CD8-positive, alpha-beta memory T cell (primary cell): ENCODE measurements at places on chromosomes 6 and 20. TPM values are rescaled to one million over a fixed set of nuclear protein-coding genes. Genes with fewer than 3 reads are reported as not detected.

SMLR1 gene
- not detected for polyA plus RNA-seq

KPNA5 gene
- 12.0 TPM for polyA plus RNA-seq

SNX3 gene
- 192 TPM for polyA plus RNA-seq

MDFI gene
- polyA plus RNA-seq: not detected

LRFN2 gene
- polyA plus RNA-seq: 0.29 TPM

HLA-DOB gene
- polyA plus RNA-seq: 0.62 TPM

CLDN20 gene
- not detected for polyA plus RNA-seq

VSTM2L gene
- not detected for polyA plus RNA-seq

C6orf136 gene
- polyA plus RNA-seq: 11.8 TPM

HSD17B8 gene
- polyA plus RNA-seq: 50.7 TPM

TRAPPC3L gene
- polyA plus RNA-seq: not detected

ABHD16B gene
- polyA plus RNA-seq: not detected

KCNS1 gene
- polyA plus RNA-seq: not detected

CARMIL1 gene
- not detected for polyA plus RNA-seq

KCNK15 gene
- polyA plus RNA-seq: not detected

PRSS35 gene
- 6.5 TPM for polyA plus RNA-seq

PRRT1 gene
- 0.72 TPM for polyA plus RNA-seq

RRAGD gene
- 1.4 TPM for polyA plus RNA-seq

ALDH5A1 gene
- 11.8 TPM for polyA plus RNA-seq

CHMP4B gene
- polyA plus RNA-seq: 5.7 TPM

PPARD gene
- 7.7 TPM for polyA plus RNA-seq

SIGLEC1 gene
- not detected for polyA plus RNA-seq

POU5F1 gene
- not detected for polyA plus RNA-seq

NRSN1 gene
- not detected for polyA plus RNA-seq

C2 gene
- polyA plus RNA-seq: not detected

MEI4 gene
- polyA plus RNA-seq: not detected

PGC gene
- not detected for polyA plus RNA-seq

SLC25A27 gene
- not detected for polyA plus RNA-seq

ADGRG6 gene
- polyA plus RNA-seq: not detected

RRP36 gene
- polyA plus RNA-seq: 86.2 TPM
